ENCODE measurements at places on chromosomes 6 and 20. TPM values are rescaled to one million over a fixed set of nuclear protein-coding genes. Genes with fewer than 3 reads are reported as not detected.

Gene ZNF133
- total RNA-seq = 22.8 TPM

Gene MRAP2
- not detected for total RNA-seq

Gene ZNF334
- 3.8 TPM for total RNA-seq

Gene CRIP3
- total RNA-seq = 10.0 TPM

DNA sequence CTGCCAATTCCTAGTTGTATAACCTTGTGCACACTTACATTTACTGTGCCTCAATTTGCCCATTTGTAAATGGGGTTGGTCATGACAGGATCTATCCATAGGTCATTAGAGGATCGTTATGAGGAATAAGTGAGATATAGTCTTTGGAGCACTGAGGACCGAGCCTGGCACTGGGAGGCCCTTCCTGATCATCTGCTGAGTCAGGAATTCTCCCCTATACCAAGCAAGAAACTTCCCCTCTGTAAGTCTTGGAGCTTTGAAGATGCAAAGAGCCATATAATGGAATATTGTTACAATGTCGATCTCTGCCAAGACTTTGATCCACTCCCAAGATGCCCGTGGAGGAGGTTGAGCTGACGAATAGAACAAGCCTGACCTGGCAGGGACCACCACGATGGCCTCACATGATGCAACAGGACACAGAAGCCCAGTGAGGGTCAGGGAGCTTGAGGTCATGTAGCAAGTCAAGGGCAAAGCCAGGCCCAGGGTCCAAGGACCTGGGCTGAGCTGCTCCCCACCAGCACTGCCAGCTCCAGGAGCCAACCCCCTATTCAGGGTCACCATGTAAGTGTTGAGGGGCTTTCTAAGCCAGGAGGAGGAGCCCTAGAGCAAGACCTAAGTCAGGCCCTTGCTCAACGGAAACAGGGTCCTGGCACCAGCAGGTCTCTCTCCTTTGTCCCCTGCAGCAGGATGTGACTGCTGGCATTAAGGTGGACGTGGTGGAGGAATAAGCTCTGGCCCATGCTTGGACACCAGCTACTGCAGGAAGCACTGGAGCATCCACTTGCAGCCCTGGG, 16.7 kb downstream of the PDRG1 start:
- no peak overlapping the region for H3K27ac ChIP-seq
- no peak for DNase-seq
- H3K36me3 ChIP-seq = no peaks in the 10 kb centered on the region

DNA sequence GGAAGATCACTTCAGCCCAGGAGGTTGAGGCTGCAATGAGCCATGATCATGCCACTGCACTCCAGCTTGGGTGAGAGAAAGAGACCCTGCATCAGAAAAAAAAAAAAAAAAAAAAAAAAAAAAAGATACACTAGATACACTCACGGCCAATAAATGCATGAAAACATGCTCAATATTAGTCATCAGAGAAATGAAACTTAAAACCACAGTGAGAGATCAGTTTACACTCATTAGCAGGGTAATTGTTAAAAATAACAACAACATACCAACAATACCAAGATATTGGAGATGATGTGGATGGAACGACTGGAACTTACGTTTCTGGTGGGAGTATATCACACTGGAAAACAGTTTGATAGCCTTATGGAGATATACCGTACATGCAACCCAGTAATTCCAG, 29.9 kb downstream of the HS3ST5 start:
- H3K27ac ChIP-seq = no peak overlapping the region
- no peaks in the 10 kb centered on the region for H3K4me1 ChIP-seq
- no peak for DNase-seq
- no peaks in the 10 kb centered on the region for H3K36me3 ChIP-seq
- no peak overlapping the region for H3K4me3 ChIP-seq

DNA sequence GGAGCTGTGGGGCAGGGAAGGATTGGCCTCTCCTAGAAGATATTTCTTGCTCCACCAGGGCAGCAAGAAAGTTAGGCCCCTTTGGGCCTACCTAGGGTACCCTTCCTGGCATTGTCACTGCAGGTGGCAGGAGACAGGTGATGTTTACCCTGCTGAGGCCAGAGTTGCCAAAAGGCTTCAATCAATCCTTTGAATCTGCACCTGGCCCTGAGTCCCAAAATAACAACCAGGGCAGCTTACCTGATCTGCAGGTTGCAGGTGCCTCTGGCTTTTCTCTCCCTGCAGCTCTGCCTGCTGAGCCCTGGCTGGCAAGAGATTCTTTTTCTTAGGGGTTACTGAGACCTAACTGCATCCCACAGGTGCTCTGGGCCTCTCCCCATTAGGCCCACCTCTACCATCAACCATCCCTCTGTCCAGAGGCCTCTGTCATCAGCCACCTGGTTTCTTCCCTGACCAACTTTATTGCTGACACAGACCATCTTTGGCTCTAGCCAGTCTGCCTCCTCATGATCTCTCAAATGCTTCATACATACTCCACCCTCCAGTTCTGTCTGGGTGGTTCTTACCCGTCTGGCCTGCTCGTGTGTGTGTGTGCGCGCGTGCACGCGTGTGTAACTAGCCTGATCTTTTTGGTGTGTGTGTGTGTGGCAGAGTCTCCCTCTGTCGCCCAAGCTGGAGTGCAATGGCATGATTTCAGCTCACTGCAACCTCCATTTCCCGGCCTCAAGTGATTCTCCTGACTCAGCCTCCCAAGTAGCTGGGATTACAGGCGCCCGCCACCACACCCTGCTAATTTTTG, 13.7 kb downstream of the BCL2L1 start:
- H3K27me3 ChIP-seq = no peaks in the 10 kb centered on the region
- DNase-seq = no peak
- H3K36me3 ChIP-seq = peaks cover 51% of the 10 kb centered on the region
- H3K4me1 ChIP-seq = peaks cover 95% of the 10 kb centered on the region
- H3K27ac ChIP-seq = peak overlapping the region; percentile 95

- peaks cover 44% of the 10 kb centered on the region for H3K27me3 ChIP-seq
- H3K4me3 ChIP-seq = no peak overlapping the region
- no peak for DNase-seq
- H3K36me3 ChIP-seq = no peaks in the 10 kb centered on the region
Observed at GRCh38 chr6:169236545-169236944, 17.1 kb downstream of the THBS2 start.

GRCh38 chr6:133548423-133549159, 307.4 kb downstream of the EYA4 start:
- H3K27me3 ChIP-seq = no peaks in the 10 kb centered on the region
- DNase-seq = no peak
- H3K4me3 ChIP-seq = no peak overlapping the region
- no peak overlapping the region for H3K27ac ChIP-seq
- H3K4me1 ChIP-seq = no peaks in the 10 kb centered on the region

DNA sequence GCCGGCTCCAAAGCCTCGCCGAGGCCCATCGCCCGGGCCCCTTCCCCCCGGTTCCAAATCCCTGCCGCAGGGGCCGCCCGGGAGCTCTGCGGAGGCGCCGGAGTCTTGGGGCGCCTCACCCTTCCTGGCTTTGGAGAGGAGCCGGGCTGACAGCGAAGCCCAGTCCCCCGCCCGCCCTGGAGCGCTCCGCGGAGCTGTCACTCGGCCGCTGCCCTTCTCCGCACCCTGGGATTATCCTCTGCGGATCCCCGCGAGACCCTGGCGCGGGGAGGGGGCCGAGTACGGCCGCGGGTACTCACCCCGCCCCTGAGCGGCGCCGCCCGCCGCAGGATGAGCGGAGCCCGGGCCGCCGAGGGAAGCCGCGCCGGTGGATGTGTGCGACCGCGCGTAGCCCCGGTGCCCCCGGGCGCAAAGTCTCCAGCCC, 343 bp downstream of the SNAP91 start:
- H3K4me1 ChIP-seq = no peaks in the 10 kb centered on the region
- DNase-seq = no peak
- H3K4me3 ChIP-seq = no peak overlapping the region
- H3K36me3 ChIP-seq = no peaks in the 10 kb centered on the region
- H3K27ac ChIP-seq = no peak overlapping the region

DNA sequence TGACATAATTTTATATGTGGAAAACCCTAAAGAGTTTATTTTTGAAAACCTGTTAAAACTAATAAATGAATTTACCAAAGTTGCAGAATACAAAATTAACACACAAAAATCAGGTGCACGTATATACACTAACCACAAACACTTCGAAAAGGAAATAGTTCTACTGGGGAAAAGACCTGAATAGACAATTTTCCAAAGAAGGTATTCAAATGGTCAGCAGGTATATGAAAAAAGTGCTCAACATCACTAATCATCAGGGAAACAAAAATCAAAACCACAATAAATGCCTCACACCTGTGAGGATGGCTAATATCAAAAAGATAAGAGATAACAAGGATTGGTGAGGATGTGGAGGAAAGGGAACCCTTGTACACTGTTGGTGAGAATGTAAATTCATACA, 110.6 kb downstream of the PXDC1 start:
- H3K36me3 ChIP-seq = no peaks in the 10 kb centered on the region
- no peak overlapping the region for H3K4me3 ChIP-seq
- no peak overlapping the region for H3K27ac ChIP-seq
- DNase-seq = no peak

GRCh38 chr6:24513602-24514001, 18.8 kb downstream of the ALDH5A1 start:
- no peaks in the 10 kb centered on the region for H3K27me3 ChIP-seq
- no peaks in the 10 kb centered on the region for H3K36me3 ChIP-seq
- DNase-seq = no peak
- H3K27ac ChIP-seq = no peak overlapping the region
- H3K4me1 ChIP-seq = no peaks in the 10 kb centered on the region

- H3K4me3 ChIP-seq = no peak overlapping the region
- DNase-seq = no peak
- H3K4me1 ChIP-seq = no peaks in the 10 kb centered on the region
- no peaks in the 10 kb centered on the region for H3K36me3 ChIP-seq
- H3K27me3 ChIP-seq = no peaks in the 10 kb centered on the region
Observed at GRCh38 chr20:8587810-8588209, 455.7 kb downstream of the PLCB1 start.
